ENCODE measurements at places on chromosomes 12 and 14. TPM values are rescaled to one million over a fixed set of nuclear protein-coding genes. Genes with fewer than 3 reads are reported as not detected.
A peak's percentile ranks its signal among the peaks of the same experiment; 100 is the strongest.

The CD27 gene
- 0.19 TPM for total RNA-seq

The AHNAK2 gene
- total RNA-seq: 88.2 TPM

GRCh38 chr14:92615451-92615850 is 101.9 kb downstream of the RIN3 start:
- DNase-seq: no peak

DNA sequence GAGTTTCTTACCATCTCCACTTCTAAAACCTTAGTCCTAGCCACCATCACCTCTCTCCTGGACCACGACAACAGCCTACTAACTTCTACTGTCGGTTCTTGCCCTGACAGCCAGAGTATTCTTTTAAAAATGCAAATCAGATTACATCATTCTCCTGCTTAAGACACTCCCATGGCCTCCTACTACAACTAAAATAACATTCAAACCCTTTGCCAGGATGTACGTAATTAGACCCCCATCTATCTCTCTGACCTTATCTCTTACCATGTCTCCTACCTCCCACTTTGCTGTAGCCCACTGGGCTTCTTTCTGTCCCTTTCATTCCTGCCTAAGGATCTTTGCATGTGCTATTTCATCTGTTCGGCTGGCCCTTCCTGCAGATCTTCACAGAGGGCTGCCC is 27.6 kb downstream of the TRIM9 start:
- DNase-seq: no peak

The RNF212B gene
- not detected for total RNA-seq

DNA sequence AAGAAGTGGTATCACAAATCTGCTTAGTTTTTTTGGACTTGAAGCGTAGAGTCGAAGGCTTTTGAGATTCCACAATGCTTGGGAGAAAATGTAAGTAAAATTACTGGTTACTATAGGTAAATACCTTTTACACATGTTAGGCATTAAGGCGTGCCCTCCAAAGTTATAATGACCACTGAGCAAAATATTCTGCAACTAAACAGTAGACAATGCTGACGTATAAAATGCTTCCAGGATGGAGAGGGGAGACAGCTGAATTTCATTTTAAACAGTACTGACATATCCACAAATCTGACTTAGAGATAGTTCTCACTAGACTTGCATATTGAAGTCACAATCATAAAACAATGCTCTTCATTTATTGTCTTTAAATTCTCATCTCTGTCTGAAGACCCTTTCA is 144.5 kb upstream of the DCN start:
- peak; percentile 66 for DNase-seq

Data from LHCN-M2 (cell line).